ENCODE measurements at places on chromosomes 3 and 15.

- no peak for DNase-seq
Measured at GRCh38 chr3:189355481-189356201, 183.9 kb downstream of the TPRG1 start.

DNA sequence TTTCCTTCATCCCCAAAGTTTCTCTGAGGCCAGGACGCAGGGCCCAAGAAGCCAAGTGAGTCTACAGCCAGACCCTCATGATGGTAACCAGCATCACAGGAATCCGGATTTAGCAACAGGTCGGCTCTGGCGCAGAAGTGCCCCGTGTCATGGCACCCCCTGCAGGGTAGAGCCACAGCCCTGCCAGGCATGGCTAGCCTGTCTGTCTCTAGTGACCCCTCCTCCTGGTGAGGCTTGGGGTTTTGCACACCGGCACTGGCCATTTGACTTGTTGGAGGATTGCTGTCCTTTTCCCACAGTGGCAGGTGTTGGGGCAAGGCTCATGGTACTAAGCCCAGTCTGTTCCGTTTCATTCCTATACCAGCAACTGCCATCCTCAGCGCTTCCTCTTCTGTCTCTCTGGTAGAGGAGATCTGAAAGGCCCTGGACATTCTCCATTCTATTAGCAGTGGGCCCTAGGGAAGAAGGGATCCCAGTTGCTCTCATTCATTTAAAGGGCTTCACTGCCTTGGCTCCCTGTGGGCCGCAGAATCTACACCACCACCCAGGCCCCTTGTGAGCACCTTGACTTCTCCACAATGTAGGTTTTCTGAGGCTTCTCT is 9.4 kb upstream of the CHAC1 start:
- DNase-seq = no peak

GRCh38 chr3:154235330-154235729 is 89.0 kb downstream of the DHX36 start:
- no peak for DNase-seq

DNA sequence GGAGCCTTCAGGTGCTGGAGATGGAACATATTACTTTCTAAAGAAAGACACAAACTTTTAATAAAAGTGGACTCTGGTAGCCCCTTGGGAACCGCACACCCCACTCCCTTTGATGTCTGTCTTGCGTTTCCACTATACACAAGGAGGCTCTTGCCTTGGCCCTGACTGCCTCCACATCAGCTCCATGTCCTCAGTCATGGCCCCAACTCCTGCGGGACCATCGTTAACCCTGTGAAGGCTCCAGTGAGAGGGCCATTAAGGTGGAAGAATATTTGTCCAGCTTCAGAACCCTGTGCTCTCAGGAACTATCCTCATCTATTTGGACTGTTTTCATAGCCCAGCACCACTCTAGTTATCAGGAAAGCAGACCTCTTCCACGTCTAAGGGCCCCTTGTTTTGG is 16.1 kb upstream of the BFSP2 start:
- DNase-seq = no peak

- DNase-seq = no peak
Measured at GRCh38 chr3:58329150-58329921, 3.4 kb upstream of the PXK start.

DNA sequence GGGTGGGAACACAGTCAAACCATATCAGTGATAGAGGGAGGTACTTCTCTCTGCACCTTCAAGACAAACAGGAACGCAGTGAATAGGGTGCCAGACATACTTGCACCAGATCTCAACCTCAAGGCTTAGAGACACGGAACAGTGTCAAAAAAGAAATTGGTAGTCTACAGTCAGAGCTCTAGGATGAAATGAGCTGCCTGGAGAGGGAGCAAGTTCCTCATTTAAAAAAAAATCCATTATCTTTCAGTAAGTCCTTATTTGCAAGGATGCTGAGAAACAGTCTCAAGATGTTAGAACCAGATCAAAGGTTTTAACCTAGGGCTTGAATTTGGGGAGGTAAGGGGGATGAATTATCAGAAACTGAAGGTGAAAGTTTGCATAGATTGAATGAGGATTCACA is 20.2 kb upstream of the LMCD1 start:
- DNase-seq = no peak

GRCh38 chr15:57540736-57541135 is 51.0 kb upstream of the MYZAP start:
- DNase-seq = no peak

GRCh38 chr3:113625834-113626233 is 70.6 kb downstream of the USF3 start:
- DNase-seq = no peak

DNA sequence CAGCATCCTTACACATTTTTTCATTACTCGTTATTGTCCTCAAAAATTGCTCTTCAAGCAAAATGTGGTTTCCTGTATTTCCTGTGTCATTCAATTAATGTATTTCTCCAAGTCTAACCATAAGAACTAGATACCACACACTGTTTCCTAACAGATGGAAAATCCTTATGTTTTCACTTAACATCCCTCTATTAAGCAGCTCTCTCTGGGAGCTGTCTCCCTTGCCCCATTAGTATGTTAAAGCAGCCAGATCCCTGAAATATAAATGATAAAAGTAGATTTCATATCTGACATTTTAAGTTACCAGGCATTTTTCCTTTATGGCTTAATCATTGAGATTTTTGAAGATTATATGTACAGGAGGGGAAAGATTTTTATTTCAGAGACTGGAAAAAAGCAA is 15.9 kb downstream of the PFN2 start:
- no peak for DNase-seq

GRCh38 chr3:10006762-10007090 is 19.5 kb upstream of the FANCD2 start:
- no peak for DNase-seq

DNA sequence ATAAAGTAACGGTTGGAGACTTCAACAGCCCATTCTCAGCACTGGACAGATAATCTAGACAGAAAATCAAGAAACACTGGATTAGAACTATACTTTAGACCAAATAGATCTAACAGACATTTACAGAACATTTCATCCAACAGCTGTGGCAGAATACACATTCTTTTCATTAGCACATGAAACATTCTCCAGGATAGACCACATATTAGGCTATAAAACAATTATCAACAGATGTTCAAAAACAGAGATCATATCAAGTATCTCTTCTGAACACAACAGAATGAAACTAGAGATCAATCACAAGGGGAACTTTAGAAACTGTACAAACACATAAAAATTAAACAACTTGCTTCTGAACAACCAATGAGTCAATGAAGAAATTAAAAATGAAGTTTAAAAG is 133.3 kb downstream of the ADAM10 start:
- DNase-seq = no peak

GRCh38 chr3:65178703-65179102 is 490.9 kb upstream of the ADAMTS9 start:
- DNase-seq = no peak

- DNase-seq = no peak
Measured at GRCh38 chr3:64037084-64037483, 13.8 kb upstream of the PSMD6 start.

GRCh38 chr3:31738412-31738811 is 205.7 kb downstream of the STT3B start:
- no peak for DNase-seq

- peak; percentile 27 for DNase-seq
Measured at GRCh38 chr15:79184465-79184892, 93.9 kb upstream of the RASGRF1 start.

- no peak for DNase-seq
Measured at GRCh38 chr3:133362539-133362938, 37.3 kb upstream of the BFSP2 start.

DNA sequence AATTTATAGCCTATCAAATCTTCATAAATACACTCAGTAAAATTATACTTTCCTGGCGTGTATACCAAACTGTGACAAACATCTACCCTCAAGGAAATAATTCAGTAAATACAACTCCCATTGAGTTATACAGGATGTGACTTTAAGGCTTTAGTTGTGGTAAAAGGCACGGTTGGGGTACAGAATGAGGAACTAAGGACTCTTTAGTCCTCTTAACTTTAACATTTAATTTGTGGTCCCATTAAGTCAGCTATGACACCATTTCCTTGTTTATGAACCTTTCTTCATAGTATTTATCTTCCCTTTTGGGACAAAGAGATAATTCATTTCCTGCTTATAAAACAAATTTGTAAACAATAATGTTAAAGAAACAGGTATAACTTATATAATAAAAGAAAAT is 30.2 kb downstream of the IFT80 start:
- no peak for DNase-seq

GRCh38 chr15:100537331-100537730 is 8.6 kb upstream of the CERS3 start:
- DNase-seq = no peak

DNA sequence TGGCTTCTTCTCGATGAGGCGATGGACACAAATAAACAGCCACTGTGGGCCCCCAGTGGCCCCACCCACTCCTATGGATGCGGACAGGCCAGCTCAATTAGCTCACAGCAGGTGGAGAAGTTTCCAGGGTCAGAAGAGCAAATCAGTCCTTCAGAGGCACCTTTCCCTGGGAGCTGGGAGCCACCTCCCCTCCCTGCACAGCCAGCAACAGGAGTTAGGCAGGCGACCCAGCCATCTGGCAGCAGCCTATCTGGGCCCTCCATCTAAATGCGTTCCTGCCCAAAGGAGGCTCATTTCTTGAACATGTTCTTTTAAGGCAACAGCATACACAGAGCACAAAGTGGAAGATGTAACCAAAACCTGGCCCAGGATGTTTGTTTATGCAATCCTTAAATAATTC is 211.9 kb upstream of the ARRDC4 start:
- no peak for DNase-seq

GRCh38 chr3:48419597-48419996 is 10.3 kb downstream of the PLXNB1 start:
- no peak for DNase-seq

GRCh38 chr3:79383402-79384012 is 384.3 kb downstream of the ROBO1 start:
- DNase-seq = no peak

DNA sequence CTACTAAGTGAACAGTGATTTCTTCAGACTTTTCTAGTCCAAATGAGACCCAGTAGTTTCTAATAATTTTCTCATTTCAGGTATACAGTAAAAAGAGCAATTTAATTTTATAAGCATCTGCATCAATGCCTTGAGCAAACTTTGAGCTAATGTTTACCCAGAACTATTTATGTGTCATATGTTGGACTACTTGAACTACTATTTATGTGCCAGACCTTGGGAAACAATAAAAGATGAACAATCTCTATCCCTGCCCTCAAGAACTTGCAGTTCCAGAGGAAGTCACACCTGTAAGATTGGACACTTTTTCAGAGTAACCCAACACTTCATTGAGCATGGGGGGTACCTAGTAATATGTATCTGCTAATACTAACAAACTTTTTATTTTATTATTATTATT is 2.3 kb upstream of the UBE3A start:
- no peak for DNase-seq

Data from thoracic aorta (tissue), 2 donors.